ENCODE measurements at places on chromosomes 5 and 9. TPM values are rescaled to one million over a fixed set of nuclear protein-coding genes. Genes with fewer than 3 reads are reported as not detected.

DNA sequence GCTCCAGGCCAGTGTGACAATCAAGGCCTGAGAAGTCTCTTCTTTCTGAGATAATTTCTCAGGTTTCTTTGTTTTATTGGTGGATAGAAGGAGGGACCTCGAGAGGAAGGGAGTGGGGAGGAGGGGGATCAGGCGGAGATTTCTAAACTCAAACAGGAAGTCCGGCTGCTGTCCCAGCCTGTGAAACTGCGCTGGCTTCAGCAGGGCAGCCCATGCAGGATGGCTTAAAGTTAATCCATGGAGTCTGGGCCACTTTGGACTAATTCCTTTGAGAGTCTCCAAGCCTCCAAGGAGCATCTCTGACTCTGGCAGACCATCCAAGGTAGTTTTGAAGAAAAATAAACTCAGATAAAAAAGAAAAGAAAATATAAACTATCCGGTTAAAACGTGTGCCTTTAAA, 378.5 kb downstream of the MLLT3 start:
- peaks cover 12% of the 10 kb centered on the region for H3K27me3 ChIP-seq
- H3K4me3 ChIP-seq, result no peak overlapping the region
- no peak for DNase-seq
- no peak overlapping the region for H3K27ac ChIP-seq

DNA sequence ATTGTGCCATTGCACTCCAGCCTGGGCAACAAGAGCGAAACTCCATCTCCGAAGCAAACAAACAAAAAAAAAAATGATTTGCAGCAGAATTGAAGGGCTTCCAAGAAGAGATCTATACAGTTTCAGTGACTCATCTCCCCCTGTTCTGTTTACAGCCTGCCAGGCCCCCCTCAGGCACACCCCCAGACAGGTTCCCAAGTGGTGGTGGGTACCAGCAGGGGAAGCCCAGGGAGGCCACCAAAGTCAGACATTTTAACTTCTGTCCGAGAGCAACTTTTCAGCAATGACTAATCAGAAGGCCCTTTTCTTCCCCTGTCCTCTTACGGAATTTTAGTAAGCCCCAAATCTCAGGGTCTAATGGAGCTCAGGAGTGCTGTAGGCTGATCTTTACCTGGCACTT, 98.7 kb downstream of the PAX5 start:
- no peak overlapping the region for H3K27ac ChIP-seq
- H3K4me1 ChIP-seq, result no peaks in the 10 kb centered on the region
- H3K4me3 ChIP-seq, result no peak overlapping the region

- H3K27ac ChIP-seq, result peak overlapping the region; percentile 91
- peak; percentile 90 for DNase-seq
- H3K4me1 ChIP-seq, result peaks cover 35% of the 10 kb centered on the region
- no peaks in the 10 kb centered on the region for H3K36me3 ChIP-seq
Measured at GRCh38 chr9:129570450-129571297, 50.2 kb downstream of the C9orf50 start.

- H3K27ac ChIP-seq, result no peak overlapping the region
- DNase-seq, result no peak
- H3K27me3 ChIP-seq, result peaks cover 13% of the 10 kb centered on the region
- no peak overlapping the region for H3K4me3 ChIP-seq
- no peaks in the 10 kb centered on the region for H3K4me1 ChIP-seq
- H3K36me3 ChIP-seq, result no peaks in the 10 kb centered on the region
Measured at GRCh38 chr5:56698463-56699381, 116.6 kb upstream of the MAP3K1 start.

DNA sequence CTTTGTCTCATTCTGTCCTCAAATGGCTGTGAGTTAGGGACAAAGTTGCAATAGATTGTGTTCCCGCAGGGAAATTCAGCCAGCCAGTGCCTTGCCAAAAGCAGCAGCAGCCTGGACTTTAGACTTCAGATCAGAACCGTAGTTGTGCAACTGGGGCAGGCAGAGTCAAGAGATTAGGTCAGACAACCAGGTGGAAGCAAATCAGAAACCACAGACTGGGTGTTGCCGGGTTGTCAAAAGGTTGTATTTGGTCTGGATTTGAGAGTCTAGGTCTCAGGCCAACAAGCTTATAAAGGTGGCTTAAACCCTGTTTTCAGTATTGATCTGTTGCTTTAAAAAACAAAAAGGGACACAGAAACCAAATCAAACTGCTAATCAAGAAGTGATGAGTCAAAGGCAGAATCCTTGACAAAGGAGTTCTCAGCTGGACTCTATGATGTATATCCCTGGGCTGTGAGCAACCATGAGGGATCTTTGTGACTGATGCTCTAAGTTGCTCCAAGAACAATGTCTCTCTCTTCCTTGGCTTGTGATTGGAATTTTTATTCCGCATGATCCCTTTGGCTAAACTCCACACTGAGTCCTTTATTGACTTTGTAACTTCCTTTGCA, 20.9 kb downstream of the RFK start:
- H3K4me3 ChIP-seq, result no peak overlapping the region
- H3K27me3 ChIP-seq, result no peaks in the 10 kb centered on the region
- peaks cover 16% of the 10 kb centered on the region for H3K4me1 ChIP-seq
- H3K36me3 ChIP-seq, result no peaks in the 10 kb centered on the region
- peak overlapping the region; percentile 21 for H3K27ac ChIP-seq

GRCh38 chr5:95448789-95449188, 57.6 kb downstream of the FAM81B start:
- no peaks in the 10 kb centered on the region for H3K36me3 ChIP-seq
- 0 out of 2 replicates have a peak, but pooled peaks cover 2% of the 10 kb centered on the region for H3K4me1 ChIP-seq
- H3K27me3 ChIP-seq, result no peaks in the 10 kb centered on the region
- DNase-seq, result no peak
- H3K27ac ChIP-seq, result no peak overlapping the region

PCDHB3 gene
- under 0.01 TPM for total RNA-seq

AHRR gene
- total RNA-seq, result 15.6 TPM

RNF183 gene
- not detected for total RNA-seq

LIX1 gene
- total RNA-seq, result not detected

All from IMR-90 (cell line).